Spleen (tissue), 13 donors: ENCODE measurements at places on chromosomes 2 and 18. TPM values are rescaled to one million over a fixed set of nuclear protein-coding genes. Genes with fewer than 3 reads are reported as not detected.
A peak's percentile ranks its signal among the peaks of the same experiment; 100 is the strongest.

The CROCC2 gene
- total RNA-seq, result 1.2 TPM

- no peaks in the 10 kb centered on the region for H3K27me3 ChIP-seq
- H3K36me3 ChIP-seq, result no peaks in the 10 kb centered on the region
- H3K27ac ChIP-seq, result no peak overlapping the region
Observed at GRCh38 chr18:48374423-48375149, 34.6 kb downstream of the ZBTB7C start.

The CKAP2L gene
- 1.6 TPM for total RNA-seq

The ZNF892 gene
- total RNA-seq, result 7.0 TPM

DNA sequence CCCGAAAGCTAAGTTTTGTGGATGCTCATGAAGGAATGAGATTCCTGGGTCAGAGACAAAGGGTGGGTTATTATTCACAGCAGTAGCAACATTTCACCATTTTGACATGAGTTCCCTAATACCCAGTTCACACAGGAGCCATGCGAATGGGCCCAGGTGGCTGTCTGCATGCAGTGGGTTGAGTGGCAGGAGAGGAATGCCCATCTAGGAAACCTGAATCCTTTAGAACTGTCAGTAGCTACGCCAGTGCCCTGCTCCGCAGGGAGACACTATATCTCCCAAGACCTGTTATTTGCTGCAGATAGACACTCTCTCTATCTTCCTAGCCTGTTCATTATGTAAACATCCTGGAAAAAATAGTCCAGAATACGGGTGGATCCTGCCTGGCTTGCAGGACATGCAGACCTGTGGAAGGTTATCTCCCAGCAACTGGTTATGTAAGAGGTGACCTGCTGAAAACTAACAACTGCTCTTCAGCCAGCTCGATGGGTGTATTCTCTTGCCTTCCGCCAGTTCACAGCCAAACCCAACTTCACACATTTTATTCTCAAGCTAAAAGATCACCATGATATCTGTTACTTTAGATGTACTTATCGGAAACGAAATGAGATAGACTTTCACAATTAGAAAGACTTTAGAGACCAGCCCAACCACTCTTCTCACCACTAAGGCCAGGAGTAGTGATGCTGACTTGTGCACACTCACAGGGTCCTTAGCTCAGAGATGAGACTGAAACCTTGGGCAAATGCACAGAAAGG lies 59.1 kb downstream of the MBP start:
- DNase-seq, result no peak
- peak overlapping the region; percentile 55 for H3K27ac ChIP-seq
- peaks cover 39% of the 10 kb centered on the region for H3K4me1 ChIP-seq

DNA sequence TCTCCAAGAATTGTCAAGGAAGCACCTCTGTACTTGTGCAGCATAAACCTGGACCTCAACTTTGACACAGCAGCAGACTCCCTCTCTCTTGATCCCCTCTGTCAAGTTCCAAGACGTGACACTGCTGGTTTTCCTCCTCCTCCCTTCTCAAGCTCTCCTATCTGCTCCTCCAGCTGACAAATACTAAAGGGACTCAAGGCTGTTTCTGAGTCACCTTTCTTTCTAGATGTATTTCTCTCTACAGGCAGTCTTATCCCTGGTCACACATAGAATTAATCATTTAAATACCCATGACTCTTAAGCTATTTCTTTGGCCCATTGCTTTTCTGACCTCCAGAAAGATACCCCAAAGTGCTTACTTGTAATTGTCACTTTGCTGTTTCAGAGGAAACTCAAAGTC lies 53.5 kb downstream of the SEPTIN10 start:
- H3K4me1 ChIP-seq, result no peaks in the 10 kb centered on the region
- no peak overlapping the region for H3K4me3 ChIP-seq
- no peaks in the 10 kb centered on the region for H3K27me3 ChIP-seq
- DNase-seq, result no peak
- H3K36me3 ChIP-seq, result no peaks in the 10 kb centered on the region
- H3K27ac ChIP-seq, result no peak overlapping the region

- no peaks in the 10 kb centered on the region for H3K36me3 ChIP-seq
- DNase-seq, result no peak
- H3K27ac ChIP-seq, result no peak overlapping the region
- H3K4me3 ChIP-seq, result no peak overlapping the region
Observed at GRCh38 chr2:176923205-176923604, 289.4 kb upstream of the HNRNPA3 start.

DNA sequence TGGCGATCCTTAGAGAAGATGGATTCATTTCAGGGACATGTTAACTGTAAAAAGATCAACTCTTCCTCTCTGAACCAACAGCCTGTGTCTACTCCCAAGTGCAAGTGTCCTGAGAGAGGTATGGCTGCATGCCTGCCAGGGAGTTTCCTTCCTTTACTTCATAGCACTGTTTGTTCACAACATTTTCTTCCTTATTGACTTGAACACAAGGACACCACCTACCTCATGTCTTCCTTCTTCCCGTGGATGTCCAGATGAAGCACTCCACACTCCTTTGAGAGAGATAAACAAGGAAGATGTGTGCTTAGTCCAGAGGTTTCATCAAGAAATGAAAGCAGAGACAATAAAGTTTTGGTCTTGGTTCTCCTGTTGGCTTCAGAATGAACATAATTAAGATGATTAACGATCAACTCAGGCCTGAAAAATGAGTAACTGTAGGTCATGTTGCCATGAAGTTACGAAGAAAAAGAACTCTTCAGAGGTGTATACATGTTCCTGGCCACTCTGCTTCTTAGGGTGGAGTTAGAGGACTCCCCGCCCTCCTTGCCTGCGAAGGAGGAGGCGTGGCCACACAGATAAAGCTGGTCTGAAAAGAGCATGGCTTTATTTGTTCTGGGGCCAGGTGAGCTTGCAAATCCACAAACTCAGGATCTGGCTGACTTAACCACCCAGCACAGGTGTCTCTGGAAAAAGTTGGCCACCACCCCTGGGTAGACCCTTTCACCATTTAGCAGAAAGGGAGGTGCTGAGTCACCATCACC lies 155.0 kb upstream of the KCTD1 start:
- no peak for DNase-seq
- H3K36me3 ChIP-seq, result no peaks in the 10 kb centered on the region
- peak overlapping the region; percentile 29 for H3K27ac ChIP-seq
- no peak overlapping the region for H3K4me3 ChIP-seq

- no peaks in the 10 kb centered on the region for H3K4me1 ChIP-seq
- DNase-seq, result no peak
- H3K4me3 ChIP-seq, result no peak overlapping the region
- H3K27ac ChIP-seq, result no peak overlapping the region
- H3K27me3 ChIP-seq, result no peaks in the 10 kb centered on the region
Observed at GRCh38 chr2:33704406-33704855, 105.3 kb upstream of the FAM98A start.

The SCG2 gene
- total RNA-seq, result not detected

DNA sequence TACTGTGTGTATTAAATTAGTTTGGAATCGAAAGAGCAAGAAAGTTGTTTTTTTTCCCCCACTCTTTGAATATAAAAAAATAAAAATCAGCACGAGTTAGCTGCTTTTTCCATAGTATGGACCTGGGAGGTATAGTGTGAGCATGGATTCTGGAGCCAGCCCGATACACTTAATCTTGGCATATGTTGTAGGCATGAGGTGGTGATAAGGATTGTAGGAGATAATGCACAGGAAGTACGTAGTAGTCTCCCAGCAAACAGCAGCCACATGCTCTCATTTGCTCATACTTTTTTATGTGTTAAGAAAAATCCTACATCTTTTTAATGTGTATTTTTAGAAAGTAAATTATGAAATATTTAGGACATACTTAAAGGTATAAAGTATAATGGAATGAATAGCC lies 2.1 kb upstream of the DNAJC27 start:
- H3K4me3 ChIP-seq, result no peak overlapping the region
- no peak for DNase-seq
- no peaks in the 10 kb centered on the region for H3K36me3 ChIP-seq
- no peak overlapping the region for H3K27ac ChIP-seq
- no peaks in the 10 kb centered on the region for H3K27me3 ChIP-seq
- peaks cover 49% of the 10 kb centered on the region for H3K4me1 ChIP-seq

GRCh38 chr2:117720765-117721164 lies 93.7 kb upstream of the DDX18 start:
- no peak for DNase-seq
- H3K36me3 ChIP-seq, result no peaks in the 10 kb centered on the region
- no peaks in the 10 kb centered on the region for H3K27me3 ChIP-seq
- H3K4me3 ChIP-seq, result no peak overlapping the region
- H3K4me1 ChIP-seq, result no peaks in the 10 kb centered on the region

GRCh38 chr2:43637030-43637803 lies at the start of gene PLEKHH2:
TSS of gene PLEKHH2 (plus strand) at chr2:43637260. CDS start at chr2:43644674, 7,414 bp downstream.
- no peaks in the 10 kb centered on the region for H3K36me3 ChIP-seq
- peak; percentile 91 for DNase-seq
- H3K4me1 ChIP-seq, result peaks cover 6% of the 10 kb centered on the region
- H3K27ac ChIP-seq, result peak within 1 kb of the TSS; percentile 83
- peaks cover 8% of the 10 kb centered on the region for H3K27me3 ChIP-seq
- H3K4me3 ChIP-seq, result peak within 1 kb of the TSS; percentile 65

DNA sequence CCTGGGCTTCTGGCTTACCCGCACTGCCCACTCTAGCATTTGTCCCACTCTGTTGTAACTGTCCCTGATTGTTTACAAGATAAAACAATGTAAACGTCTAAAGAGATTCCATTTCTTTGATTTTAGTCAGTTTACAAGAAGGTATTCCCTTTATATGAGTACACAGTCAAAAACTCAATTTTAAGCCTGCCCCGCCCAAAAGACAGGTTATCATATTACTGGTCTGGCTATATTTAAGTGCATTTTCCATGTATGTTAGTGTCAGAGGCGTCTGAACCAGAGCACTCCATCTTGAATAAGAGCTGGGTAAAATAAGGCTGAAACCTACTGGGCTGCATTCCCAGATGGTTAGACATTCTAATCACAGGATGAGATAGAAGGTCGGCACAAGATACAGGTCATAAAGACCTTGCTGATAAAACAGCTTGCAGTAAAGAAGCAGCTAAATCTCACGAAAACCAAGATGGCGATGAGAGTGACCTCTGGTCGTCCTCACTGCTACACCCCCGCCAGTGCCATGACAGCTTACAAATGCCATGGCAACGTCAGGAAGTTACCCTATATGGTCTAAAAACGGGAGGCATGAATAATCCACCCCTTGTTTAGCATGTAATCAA lies 15.0 kb downstream of the GPR45 start:
- no peak overlapping the region for H3K27ac ChIP-seq
- H3K27me3 ChIP-seq, result no peaks in the 10 kb centered on the region
- no peak overlapping the region for H3K4me3 ChIP-seq
- no peak for DNase-seq
